ENCODE measurements at places on chromosomes 3 and 15.
A peak's percentile ranks its signal among the peaks of the same experiment; 100 is the strongest.

DNA sequence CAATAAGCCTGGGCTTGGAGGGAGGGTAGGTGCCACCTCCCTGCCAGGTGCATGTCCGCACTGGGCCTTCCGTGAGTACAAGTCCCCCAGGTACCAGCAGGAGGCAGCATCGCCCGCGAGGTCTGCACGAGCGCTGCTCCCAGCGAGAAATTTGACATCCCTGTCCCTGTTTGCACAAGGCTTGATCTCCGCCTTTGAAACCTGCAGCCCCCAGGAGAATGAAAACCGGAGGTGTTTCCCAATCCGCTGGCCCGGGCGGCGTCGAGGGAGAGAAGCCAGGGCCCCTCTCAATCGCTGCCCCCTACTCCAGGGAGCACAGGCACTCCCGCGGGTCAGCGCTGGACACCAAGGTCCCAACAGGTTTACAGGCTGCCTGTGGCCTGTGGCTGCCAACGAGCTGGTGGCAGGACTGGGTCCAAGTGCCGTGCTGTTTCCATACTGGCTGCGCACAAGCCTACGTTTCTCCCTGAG is 961 bp downstream of the HAPLN3 start:
- DNase-seq = peak; percentile 76

DNA sequence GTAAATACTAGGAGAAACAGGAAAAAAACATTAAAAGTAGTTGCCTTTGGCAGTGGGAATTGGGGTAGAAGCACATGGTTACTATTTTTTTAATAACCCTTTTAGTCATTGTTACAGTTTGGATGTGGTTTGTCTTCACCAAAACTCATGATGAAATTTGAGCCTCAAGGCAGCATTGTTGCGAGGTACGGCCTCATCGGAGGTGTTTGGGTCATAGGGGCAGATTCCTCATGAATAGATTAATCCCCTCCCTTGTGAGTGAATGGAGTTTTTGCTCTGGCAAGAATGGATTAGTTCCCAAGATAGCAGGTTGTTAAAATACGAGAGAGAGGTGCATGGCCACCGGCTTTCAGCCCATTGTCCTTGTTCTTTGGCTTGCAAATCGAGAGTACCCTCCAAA is 92.6 kb downstream of the LEKR1 start:
- no peak for DNase-seq

GRCh38 chr3:195746346-195746745 is 25.6 kb downstream of the MUC20 start:
- DNase-seq = no peak

DNA sequence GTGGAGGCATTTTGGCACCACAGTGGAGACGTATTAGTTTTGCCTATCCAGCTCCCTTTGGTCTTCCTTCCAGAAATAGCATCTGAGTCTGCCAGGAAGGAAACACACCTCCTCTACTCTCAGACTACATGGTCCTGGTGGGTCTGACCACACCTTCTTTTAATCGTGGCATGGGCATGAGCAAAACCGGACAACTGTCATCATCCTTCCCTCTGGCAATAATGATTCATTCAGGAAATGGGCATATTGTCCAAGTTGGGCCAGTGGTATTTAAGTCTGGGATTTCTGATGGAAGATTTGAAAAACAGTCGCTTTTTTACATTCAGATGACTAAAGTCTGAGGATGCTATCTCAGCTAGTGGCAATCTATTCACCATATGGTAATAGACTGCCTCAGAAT is 601.0 kb upstream of the ADAMTS9 start:
- DNase-seq = no peak

DNA sequence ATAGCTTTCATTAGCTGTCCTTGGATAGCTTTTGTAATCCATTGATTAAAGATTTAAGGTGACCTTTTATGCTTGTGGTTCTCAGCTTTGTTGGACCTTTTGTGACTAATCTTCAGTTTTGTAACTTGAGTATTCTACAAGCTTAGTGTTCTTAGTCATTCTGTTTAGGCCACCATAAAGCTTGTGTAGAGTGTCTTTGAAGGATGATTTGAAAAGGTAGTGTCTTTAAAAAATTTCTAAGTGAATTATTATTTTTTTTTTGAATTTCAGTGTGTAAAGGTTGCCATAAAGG is 7.5 kb downstream of the MORF4L1 start:
- no peak for DNase-seq

DNA sequence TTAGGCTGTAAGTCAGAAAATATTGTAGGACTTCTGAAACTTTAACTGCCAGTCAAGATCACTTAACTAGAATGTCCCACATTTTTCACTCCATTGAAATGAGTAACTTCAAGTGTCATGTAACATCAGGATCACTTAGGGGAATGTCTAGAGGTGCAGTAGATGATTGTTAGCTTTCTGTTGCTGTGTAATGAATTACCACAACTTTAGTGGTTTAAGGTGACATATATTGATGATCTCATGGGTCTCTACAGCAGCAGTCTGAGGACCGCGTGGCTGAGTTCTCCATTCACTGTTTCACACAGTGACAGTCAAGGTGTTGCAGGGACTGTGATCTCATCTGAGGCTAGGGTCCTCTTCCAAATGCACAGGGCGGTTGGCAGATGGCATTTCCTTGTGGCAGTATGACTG is 82.7 kb downstream of the SLC25A26 start:
- peak; percentile 27 for DNase-seq

- DNase-seq = no peak
Observed at GRCh38 chr3:195748661-195749060, 27.9 kb downstream of the MUC20 start.

- no peak for DNase-seq
Observed at GRCh38 chr3:98961161-98962155, 60.0 kb upstream of the DCBLD2 start.

GRCh38 chr3:4220065-4220464 is 83.1 kb upstream of the SETMAR start:
- no peak for DNase-seq

- no peak for DNase-seq
Observed at GRCh38 chr3:197368330-197368729, 69.9 kb upstream of the DLG1 start.

- DNase-seq = no peak
Observed at GRCh38 chr3:188286087-188286513, 132.1 kb downstream of the LPP start.

- DNase-seq = no peak
Observed at GRCh38 chr3:123140550-123140949, 61.2 kb upstream of the SEC22A start.

GRCh38 chr15:85580879-85581278 is 200.5 kb downstream of the AKAP13 start:
- DNase-seq = no peak

DNA sequence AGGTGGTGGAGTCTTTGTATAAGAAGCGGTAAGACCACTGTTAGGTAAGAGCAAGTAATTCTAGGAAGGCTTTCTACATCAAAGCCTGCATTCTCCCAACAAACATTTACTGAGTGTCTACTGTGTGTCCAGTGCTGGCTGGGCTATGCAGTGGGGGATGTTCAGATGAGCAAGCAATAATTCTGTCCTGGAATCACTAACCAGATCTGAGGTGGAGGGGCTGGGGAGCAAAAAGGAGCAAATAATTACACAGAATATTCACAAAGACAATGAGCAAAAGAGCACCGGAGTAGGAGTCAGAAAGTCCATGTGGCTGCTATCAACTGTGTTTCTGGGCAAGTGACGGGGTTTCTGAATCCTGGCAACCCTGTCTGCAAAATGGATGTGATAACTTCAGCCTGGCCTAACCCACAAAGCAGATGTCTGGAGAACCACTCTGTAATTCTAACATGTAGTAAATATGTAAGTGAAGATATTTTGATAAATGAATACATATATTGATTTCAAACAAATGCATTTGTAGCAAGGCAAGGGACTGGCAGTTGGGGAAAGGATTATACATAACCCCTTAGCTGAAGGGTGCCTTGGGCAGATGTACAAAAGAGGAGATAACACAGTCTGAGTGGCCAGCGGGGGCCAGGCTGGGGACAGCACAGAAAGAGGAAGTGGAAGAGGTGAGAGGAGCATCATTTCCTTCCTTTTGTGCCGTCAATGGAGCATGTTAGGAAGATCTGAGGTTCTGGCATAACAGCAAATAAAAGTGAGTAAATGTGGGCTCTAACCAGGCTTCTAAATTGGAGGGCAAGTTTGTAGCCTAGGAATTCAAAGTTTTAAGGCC is 28.8 kb downstream of the CYP8B1 start:
- no peak for DNase-seq

- no peak for DNase-seq
Observed at GRCh38 chr15:89175617-89176191, 45.7 kb downstream of the RLBP1 start.

GRCh38 chr3:25663347-25663868 is 1.3 kb downstream of the TOP2B start:
- peak; percentile 6 for DNase-seq

GRCh38 chr15:67601073-67601472 is 58.6 kb downstream of the MAP2K5 start:
- DNase-seq = no peak

GRCh38 chr3:55180161-55180560 is 252.3 kb upstream of the LRTM1 start:
- DNase-seq = no peak

DNA sequence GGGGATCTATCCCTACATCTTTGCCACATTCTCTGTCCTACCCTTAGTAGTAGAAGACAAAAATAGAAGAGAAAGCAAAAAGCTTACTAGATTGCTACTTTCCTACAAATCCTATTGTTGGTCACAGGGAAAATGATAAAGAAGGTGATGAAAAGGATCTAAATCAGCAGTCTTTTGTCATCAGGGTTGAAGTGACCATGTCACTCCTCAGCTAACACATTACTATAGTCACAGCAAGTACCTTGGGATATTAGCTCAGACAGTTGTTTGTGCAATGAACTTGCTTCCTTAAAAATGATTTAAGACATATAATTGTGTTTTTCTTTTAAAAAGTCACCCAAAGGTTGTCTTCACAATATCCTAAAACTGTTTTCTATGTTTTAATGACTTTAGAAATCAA is 6.3 kb downstream of the ST3GAL6 start:
- DNase-seq = no peak

GRCh38 chr3:122391681-122392446 is 7.9 kb downstream of the FAM162A start:
- no peak for DNase-seq

DNA sequence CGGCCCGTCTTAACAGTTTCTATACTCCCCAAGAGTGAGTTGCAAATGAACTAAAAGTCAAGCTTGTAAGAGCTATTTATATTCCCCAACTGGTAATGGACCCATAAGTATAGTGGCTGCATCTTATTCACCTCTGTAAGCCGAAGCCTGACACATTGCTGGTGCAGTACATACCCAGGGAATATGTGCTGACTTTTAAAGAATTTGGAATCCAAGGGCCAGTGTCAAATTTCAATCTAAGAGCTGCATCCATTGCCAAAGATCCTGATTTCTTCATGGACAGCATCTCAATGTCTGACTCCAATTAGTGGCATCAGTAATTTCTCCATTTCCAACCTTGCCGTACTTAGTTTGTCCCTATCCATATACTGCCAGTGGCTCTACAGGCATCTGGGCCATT is 42.0 kb downstream of the FRMD4B start:
- DNase-seq = no peak

- DNase-seq = no peak
Observed at GRCh38 chr3:140501061-140501769, 176.6 kb upstream of the TRIM42 start.

- no peak for DNase-seq
Observed at GRCh38 chr3:138408751-138409570, 25.5 kb upstream of the ESYT3 start.

GRCh38 chr3:112689989-112690388 is 49.0 kb upstream of the CCDC80 start:
- DNase-seq = no peak

GRCh38 chr3:155101398-155101797 is 21.3 kb downstream of the MME start:
- no peak for DNase-seq

DNA sequence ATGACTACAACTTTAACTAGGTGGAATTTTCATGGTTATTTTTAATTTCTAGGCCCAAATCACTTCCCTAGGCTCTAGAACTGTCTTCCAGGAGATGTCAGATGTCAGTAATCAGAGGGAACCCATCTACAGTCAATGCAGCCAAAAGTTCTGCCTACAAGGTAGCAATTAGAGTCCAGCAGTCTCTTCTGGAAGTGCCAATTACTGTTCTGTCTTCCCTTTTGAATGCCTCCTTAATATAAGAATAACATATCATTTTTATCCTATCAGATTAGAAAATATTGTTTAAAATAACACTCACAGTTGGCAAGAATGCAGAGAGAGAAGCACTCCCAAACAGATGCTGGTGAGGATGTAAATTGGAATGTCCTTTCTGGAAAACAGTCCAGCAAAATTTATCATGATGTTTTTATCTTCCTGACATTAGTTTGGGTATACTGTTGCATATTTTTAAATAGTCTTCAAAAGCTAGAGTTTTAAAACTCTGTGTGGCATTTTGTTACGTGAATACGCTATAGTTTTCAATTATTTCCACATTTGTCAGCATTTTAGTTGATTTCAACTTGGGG is 543.7 kb downstream of the FHIT start:
- no peak for DNase-seq

DNA sequence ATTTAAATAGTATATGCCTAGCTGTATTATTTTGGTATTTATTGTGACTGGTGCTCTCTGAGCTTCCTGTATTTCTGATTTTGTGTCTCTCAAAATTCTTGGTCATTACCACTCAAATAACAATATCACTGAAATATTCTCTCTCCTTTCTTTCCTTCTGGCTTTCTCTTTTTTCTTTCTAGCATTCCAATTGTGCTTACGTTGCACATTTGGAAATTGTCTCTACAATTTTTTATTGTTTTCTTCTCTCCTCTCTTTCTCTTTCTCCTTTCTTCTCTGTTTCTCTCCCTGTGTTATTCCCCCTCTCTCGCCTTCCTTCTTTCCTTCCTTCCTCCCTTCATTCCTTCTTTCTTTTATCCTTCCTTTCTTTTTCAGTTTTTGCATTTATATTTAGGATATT is 89.6 kb upstream of the MCTP2 start:
- DNase-seq = no peak

GRCh38 chr15:92881211-92881754 is 18.8 kb upstream of the CHD2 start:
- DNase-seq = no peak

DNA sequence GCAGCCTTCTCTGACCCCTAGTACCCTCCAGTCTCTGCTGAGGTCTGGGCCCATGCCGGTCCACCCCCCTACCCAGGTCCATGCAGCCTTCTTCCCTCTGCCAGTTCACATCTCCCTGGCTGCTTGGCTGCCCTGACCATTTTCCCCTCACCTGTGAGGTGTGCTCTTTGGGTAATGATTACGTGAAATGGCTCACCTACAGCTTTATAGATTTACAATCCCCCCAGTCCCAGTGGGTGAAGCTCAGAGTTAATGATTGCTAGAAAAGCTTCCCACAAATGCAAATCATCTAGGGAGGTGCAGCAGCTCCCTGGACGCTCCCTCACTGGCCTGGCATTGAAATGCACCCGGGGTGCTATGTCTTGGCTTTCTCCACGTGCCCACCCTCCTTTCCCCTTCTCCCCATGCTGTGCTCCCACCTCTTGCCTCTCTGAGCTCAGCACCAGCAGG is 18.7 kb downstream of the PAQR5 start:
- DNase-seq = no peak

DNA sequence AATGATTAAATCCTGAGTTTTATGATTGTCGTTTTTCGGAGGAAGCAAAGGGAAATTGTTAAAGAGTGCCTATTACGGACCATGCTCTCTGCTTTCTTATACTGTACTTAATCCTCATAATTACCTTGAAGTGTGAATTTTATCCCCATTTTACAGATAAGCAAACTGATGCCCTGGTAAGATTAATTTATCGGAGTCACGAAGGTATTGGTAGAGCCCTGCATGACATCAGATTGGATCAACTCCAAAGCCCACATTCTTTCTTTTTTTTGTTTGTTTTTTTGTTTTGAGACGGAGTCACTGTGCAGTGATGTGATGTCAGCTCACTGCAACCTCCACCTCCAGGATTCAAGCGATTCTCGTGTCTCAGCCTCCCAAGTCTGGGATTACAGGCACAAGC is 1.6 kb upstream of the GNB4 start:
- no peak for DNase-seq

Measured in activated T-cell treated with anti-CD3 and anti-CD28 coated beads for 24 hours (primary cell).